Sciatic nerve (tissue), 2 donors: ENCODE measurements at places on chromosomes 5 and 9. TPM values are rescaled to one million over a fixed set of nuclear protein-coding genes. Genes with fewer than 3 reads are reported as not detected.

GRCh38 chr9:34653151-34654072 is 1.4 kb downstream of the IL11RA start:
- DNase-seq = no peak

- no peak for DNase-seq
Measured at GRCh38 chr5:3428334-3428733, 167.3 kb upstream of the IRX1 start.

DNA sequence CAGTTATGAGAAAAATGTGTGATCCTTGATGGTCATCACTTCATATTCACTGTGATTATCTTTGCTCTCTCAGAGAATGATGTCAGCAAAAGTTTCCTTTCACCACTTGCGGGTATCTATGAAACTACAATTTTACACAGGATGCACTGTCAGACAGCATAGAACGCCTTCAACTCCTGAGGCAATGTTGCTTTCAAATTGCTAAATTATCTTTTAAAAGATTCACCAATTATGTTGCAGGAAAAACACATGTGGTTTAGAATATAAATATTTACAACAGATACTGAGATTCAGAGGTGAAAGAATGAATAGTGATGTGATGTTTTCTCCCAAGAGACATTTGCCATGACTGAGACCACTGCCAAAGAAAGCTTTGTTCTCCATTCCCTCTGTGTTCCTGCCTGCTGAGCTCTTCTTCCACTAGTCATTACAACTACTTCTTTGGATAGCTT is 879.8 kb upstream of the DMAC1 start:
- no peak for DNase-seq

DNA sequence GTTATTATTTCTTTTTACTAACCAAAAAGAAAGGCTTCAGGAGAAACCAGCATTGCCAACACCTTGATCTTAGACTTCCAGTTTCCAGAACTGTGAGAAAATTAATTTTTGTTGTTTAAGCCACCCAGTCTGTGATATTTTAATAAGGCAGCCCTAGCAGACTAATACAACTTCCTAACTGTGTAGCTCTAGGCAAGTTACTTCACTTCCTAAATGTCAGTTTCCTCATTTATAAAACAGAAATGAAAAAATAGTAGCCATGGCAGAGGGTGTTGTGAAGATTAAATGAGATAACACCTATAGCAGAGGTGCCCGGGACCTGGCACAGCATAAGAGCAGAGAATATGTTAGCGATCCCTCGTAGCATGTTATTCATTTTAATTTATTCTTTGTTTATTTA is 66.6 kb upstream of the HAND1 start:
- no peak for DNase-seq

DNA sequence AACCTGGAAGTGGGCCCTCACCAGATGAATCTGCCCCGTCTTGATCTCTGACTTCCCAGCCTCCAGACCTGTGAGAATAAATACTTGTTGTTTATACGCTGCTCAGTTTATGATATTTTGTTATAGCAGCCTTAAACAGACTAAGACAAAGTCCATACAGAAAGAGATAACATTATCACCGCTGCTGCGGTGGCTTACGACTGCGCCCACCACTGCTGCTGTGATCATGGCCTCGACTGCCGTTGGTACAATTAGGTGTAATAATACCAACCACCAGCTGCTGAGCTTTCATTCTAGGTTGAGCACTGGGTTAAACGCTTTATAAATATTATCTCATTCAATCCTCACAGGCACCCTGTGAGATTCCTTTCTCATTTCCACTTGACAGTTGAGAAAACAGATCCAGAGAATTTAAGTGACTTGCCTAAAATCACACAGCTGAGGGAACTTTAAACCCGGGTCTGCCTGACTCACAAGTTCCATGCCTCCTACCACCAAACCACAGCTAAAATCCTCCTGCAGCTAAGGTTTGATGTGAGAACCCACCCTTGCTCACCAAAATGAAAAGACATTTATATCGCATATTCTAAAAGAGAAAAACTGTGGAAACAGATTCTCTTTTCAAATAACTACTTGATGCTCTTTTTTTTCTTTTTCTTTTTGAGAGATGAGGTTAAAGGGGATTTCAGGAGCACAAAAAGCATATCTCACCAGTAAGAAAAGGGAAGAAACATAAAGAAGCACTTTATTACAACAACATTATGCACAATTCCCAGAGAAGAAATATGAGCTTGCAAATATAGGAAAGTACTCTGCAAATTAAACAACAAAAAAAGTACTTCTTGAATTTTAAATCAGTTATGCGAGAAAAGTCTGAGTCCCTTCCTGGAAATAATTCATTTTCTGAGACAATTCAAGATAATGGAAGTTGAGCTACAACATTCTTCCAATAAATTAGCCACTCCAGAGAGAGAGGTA is 23.9 kb downstream of the GOLM1 start:
- no peak for DNase-seq

DNA sequence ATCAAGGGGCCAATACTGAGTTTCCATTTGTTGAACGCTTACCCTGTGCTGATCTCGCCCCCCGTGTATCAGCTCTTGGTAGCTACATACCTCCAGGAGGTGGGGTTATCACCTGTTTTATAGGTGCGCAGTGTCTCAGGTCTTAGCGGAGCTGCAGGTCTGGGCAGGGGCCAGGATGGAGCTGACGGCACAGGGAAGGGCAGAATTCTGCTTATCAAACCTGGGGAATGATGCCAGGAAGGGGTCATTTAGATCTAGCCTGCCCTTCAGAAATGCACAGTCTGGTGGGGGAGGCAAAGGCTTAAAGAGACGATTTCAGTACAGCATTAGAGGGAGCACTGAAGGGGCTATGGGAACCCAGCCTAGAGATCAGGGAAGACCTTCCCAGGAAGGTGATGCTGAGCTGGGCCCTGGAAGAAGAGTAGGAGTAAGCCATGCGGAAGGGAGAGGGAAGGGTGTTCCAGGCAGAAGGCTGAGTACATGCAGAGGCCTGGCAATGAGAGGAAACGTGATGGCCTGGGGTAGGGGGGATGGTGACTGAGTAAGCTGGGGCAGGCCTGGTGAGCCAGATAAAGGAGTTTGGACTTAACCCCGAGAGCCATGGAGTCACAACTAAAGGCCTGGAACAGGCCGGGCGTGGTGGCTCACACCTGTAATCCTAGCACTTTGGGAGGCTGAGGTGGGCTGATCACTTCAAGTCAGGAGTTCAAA is 31.5 kb downstream of the OLFML2A start:
- no peak for DNase-seq

DNA sequence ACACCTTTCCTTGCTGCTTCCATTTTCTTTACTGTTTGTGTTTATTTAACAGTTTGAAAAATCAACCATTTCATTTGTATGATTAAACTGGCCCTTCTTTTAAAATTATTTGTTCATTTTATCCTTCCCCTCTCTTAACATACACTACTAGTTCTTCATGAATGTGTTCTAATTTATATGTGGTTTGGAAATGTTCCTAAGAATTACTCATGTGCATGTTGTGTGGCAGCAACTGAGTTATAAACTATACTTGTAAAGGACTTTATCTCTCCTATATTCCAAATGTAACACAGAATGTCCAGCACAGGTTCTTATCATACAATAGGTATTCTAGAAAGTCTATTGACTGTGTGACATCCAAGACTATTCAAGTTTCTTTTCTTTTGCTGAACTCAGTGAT is 358.2 kb upstream of the MEF2C start:
- DNase-seq = no peak

DNA sequence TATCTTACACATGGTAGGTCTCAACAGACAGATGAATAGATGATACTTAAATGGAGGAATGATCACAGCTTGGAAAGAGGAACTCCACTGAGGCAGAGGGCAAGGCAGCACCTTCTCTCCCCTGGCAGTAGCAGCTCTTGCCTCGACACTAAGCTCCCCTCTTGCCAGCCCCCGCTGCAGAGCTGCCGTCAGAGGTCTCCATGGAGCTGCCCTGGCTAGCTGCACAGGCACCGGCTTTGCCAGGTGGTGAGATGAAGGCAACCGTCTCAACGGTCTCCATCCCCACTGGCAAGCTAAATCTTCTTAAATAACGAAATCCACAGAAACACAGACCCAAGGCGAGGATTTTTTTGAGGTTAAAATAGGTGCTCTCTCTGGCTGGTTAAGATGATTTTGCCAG is 81.2 kb downstream of the CRB2 start:
- DNase-seq = peak; percentile 44

- peak; percentile 19 for DNase-seq
Measured at GRCh38 chr5:179753971-179754370, 21.3 kb downstream of the MAML1 start.

Gene FLT4
- total RNA-seq = 11.7 TPM

Gene ENC1
- 6.6 TPM for total RNA-seq

Gene CDKN2B
- 4.0 TPM for total RNA-seq

Gene CDC23
- total RNA-seq = 22.9 TPM

Gene SLC36A2
- 30.2 TPM for total RNA-seq

Gene TMEFF1
- total RNA-seq = 1.5 TPM
